ENCODE measurements at places on chromosomes 7 and 10.

DNA sequence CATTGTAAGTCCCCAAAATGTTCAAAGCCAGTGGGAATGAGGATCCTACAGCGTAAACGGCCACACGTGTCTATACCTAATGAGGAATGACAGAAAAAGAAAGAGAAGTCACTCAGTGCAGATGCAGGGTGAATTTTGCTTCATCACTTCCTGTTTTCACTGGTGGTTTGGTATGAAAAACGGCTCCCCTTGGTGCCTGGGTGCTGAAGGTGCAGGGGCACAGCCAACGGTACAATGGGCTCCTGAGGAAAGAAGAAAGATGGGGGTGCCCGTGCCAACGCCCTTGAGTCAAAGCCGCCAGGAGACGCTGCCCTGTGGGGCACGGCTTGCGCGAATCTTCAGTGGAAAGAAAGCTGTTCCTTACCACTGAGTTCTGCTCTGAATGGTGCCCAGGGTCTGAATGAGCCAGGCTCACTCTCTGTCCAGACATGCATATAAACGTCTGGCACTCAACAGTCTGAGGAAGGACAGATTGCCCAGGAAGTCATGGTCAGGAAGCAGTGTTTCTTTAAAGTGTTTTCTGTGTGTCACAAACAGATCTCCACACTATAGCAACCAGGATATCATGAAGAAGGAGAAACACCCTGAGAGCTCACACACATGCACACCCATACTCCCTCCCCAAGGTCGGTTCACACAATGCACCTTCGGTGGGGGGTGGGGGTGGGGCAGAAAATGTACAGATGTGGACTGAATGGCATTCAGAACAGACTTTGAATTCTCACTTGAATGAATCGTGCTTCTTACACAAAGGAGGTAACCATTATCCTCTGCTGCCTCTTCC is 105.8 kb downstream of the ELMO1 start:
- peak; percentile 36 for DNase-seq

DNA sequence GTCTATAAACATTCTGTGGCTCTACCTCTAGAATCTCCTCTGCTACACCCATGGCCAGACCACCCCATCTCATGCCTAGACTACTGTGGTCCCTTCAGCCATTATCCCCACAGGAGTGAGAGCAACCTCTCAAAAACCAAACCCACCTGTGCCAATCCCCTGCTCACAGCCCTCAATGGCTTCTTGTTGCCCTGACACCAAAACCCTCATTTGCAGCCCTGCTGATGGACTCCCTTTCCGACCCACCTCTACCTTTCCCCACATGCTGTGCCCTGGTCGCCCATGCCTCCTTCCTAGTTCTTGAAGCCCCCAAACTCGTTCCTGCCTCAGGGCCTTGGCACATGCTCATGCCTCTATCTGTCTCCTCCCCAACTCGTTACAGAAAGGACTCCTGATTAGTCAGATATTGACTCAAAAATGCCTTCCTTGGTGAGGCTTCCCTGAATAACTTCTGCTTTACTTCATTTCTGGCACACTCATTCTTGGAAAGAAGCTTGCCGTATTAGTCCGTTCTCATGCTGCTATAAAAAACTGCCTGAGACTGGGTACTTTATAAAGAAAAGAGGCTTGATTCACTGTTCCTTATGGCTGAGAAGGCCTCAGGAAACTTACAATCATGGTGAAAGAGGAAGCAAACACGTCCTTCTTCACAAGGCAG is 104.2 kb downstream of the TEX36 start:
- no peak for DNase-seq

GRCh38 chr7:41136551-41136950 is 566.3 kb downstream of the INHBA start:
- DNase-seq: no peak

DNA sequence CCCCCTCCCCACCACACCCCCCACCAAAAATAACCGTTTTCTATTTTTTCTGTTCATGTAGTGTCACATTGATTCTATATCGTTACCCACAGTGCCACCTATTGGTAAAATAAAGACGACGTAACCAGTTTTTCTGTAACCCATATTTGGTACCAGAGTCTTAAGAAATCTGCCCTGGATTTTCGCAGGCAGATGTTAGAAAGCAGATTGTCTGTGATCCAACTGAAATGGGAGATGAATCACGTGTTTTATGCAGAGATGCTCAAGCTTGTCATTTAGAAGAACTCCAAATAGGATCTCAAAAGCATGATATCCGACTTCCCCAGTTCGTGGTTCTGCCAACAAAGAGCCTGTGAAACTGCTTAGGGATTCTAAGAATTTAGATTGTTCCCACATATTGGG is 261.1 kb upstream of the CSTF2T start:
- no peak for DNase-seq

DNA sequence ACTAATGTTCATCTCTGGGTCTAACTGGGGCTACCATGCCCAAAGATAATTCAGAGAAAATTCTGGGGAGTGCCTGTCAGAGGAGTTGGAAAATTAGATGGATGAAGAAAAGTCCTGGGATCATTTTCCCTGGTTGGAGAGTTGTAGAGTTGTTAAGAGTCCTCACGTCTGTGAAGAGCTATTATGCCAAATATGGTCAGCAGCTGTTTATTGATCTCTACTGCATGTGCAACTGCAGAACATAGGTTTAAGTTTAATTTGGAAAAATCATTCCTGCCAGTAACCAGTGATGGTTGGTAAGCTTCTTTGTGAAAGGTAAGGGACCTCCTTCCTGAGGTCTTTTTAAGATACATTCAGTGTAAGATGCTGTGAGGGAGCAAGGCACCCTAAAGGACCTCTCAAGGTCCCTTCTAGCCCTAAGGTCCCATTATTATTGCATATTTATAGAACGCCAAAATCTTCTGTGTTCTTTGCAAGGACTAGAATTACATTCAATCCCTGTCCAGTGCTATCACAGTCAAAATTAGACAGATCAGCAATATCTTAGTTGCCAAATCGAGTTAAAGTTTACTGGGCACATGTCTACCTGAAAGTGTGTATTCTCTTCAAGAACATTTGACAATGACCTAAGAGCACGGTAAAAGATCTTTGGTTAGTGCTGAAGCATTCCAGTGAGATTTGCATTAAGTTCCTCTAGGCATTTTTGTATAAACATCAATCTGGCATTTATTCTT is 62.7 kb downstream of the VTI1A start:
- DNase-seq: no peak

GRCh38 chr7:45435846-45436245 is 138.3 kb upstream of the ADCY1 start:
- DNase-seq: no peak

DNA sequence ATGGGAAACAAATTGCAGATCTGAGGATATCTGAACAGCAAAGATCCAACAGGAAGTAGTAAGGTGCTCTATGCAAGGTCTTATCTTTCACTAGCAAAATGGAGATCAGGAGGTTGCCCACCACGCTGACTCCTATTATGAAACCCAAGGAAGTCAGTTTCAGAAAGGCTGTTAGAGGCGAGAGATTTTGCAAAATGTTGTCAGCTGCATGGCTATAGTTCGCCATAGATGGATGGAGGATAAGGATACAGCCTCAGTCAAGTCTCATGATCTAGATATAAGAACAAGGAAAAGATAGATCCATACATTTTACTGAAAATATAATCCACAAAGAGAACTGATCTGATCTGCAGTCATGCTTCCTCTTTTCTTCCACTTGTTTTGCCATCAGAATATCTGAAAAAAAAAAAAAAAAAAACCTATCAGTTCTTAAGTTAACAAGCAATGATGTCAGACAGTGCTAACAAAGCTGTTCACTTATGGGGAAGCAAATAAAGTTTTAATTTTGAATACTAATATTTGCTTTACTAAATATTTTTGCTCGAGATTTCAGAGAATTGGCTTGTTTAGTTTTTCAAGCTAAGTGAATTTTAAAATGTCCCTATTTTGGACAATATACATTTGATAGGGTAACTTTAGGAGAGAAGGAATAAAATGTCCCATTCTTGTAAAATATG is 2.0 kb downstream of the GPR85 start:
- no peak for DNase-seq

DNA sequence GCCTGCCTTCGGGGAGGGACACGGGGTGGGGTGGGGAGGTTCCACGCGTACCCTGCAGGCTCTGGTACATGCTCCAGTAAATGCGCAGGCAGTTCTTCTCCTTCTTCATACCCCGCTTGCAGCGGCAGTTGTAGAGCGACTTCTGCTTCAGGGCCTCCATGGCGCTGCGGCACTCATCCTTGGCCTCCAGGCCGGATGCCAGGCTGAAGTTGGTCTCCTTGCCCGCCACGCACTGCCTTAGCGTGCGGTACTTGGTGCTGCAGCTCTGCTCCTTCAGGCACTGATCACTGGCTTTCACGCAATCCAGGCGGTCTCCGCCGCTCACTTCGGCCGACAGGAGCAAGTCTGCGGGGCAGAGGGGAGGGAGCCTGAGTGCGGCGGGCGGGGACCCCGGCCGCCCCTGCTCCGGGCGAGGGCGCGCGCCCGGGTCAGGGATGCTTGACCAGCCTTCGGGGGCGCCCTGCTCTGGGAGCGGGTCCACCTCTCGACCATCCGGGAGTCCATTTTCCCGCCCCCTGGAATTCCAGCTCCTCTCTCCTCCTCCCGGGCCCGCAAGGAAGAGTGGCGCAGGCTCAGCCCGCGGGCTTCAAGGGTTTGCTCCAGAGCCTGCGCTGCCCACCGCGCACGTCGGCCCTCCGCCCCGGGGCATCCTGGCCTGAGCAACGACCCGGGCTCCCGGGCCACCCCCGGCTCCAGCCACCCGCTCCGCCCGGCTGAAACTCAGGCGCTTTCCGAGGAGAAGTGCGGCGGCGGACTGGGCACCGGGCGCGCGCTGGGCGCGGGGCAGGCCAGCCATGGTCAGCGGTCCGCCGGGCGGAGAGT is 2.0 kb downstream of the GFRA1 start:
- no peak for DNase-seq

DNA sequence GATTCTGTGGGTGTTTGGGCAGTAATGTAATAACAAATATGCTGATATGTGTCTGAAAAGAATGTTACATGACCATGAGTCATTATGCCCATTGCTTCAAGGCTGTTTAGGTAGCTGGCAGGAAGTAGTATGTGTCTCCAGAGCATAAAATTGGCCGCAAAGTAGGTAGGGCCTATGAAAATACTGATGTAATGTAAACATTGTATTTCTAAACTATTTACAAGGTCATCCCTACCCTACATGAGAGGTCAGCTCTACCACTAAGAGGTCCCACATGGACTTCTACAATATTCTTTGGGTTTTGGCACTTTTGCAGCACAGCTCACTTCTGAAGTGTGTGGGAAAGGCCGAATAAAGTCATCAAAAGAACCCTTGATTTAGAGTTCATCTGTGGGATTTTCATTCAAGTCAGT is 301.9 kb downstream of the AHR start:
- DNase-seq: no peak

DNA sequence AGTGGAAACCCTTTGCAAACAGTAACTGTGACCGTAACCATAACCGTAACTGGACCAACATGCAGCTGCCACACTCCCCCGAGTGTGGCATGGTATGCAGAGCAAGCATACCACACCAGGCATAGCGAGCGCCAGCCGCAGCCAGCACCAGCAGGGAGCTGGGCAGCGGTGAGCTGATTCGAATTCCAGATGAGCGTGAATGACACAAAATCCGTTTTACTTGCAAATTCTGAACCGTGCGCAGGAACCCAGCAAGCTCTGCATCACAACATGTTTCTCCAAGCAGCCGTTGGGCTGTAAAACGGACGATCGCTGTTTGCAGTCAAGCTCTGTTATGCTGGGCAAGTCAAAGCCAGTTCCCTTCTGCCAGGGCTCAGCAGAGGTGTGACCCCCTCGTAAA is 111.1 kb downstream of the OAT start:
- no peak for DNase-seq

GRCh38 chr10:124453960-124454610 is 4.2 kb upstream of the NKX1-2 start:
- DNase-seq: no peak
